ENCODE measurements at places on chromosomes 3 and 15.

GRCh38 chr3:41169023-41169422, 30.3 kb upstream of the CTNNB1 start:
- DNase-seq = no peak

DNA sequence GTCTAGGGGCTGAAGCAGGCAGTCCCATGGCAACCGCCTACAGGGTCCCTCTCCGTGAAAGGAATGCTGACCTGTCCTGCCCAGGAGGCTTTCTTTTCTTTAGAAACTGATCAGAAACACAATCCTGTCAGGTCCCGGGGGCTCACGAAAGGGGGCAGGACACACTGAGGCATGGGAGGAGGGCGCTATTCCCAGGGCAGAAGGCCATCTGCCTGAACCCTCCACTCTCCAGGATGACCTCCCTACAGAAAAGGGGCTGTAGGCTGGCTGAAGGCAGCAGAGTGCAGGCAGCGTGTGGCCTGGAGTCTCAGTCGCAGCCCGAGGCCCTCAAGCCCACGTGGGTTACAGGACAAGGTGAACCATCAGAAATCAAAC, 18.4 kb upstream of the LRRK1 start:
- no peak for DNase-seq

- no peak for DNase-seq
Measured at GRCh38 chr3:77404871-77405270, 365.0 kb downstream of the ROBO2 start.

GRCh38 chr3:105944721-105945120, 75.9 kb upstream of the CBLB start:
- no peak for DNase-seq

DNA sequence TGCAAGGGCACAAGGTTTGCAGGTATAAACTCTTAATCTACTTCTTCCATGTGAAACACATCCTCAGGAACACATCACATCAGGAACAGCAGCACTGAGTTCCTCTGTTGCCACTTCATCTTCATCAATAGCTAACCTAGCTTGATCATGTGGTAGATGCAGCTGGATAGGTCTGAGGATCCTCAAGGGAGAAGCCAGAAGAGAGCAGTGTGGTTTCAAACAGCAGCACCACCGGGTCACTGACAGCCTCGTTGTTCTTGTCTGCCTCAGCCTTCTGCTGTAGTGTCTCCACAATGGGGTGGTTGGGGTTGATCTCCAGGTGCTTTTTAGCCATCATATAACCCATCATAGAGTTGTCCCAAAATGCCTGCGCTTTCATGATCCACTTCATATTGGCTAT, 58.8 kb downstream of the ADAM10 start:
- DNase-seq = no peak

DNA sequence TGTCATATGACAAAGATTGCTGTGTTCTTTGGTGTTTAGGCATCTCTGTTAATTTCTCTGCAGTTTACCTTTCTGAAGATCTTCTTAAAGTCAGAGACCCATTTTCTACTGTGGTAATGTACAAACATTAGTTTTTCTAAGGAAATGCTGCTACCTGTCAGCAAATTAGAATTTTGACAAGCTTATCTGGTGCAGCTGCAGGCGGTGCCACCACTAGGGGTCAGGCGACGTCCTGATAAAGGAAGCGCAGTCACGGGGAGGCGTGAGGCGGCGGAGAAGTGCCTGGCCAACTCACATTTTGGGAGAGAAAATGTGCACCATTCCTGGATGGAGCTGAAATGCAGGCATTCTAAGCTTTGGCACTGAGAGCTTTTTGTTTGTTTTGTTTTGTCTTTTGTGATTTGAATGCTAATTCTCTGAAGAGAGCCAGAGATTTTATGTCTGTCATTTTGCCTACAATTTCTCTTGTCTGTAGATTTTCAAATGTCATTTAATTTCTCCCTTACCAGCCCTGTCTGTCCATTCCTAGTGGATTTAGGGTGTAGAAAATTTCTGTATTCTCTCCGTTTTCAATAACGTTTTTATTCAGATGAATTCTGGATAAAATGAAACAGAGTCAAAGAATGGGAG, 24.9 kb upstream of the SIAH2 start:
- DNase-seq = peak; percentile 86

DNA sequence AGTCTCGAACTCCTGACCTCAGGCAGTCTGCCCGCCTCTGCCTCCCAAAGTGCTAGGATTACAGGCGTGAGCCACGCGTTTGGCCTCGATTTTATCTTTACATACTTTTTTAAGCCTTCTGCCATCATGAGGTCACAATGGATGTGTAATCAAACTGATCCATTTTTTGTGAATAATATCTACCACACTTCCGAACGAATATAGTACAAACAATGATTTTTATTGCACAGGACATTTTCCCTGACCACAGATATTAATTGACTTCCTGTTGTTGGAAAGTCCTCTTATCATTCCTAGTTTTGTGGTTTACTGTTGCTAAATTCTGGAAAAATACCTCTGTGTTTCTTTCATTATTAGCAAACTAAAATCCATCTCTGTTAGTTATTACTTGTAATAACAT, 68.9 kb downstream of the MINDY2 start:
- no peak for DNase-seq

GRCh38 chr3:195762611-195763010, 41.8 kb downstream of the MUC20 start:
- peak; percentile 15 for DNase-seq

Data from right hindlimb (tissue), 1 donor.